ENCODE measurements at places on chromosomes 1 and 21. TPM values are rescaled to one million over a fixed set of nuclear protein-coding genes. Genes with fewer than 3 reads are reported as not detected.

DNA sequence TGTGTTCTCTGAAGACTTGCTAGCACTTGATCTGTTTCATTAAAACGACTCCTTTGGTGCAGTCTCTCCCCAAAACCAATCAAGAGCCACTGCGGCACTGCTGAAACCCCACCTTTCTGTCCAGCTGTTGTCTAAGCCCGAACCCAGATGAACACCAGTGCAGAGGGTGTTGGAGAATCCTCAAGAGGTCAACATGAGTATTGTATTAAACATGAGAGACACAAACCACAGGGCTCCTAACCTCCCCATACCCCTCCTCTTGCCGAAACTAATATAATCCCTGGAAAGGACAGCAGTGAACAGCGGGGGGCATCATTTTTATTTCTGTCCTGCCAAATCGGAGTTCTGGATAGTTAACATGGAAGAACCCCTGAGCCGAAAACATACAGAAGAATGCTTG is 333.9 kb downstream of the CAMTA1 start:
- no peak for DNase-seq

DNA sequence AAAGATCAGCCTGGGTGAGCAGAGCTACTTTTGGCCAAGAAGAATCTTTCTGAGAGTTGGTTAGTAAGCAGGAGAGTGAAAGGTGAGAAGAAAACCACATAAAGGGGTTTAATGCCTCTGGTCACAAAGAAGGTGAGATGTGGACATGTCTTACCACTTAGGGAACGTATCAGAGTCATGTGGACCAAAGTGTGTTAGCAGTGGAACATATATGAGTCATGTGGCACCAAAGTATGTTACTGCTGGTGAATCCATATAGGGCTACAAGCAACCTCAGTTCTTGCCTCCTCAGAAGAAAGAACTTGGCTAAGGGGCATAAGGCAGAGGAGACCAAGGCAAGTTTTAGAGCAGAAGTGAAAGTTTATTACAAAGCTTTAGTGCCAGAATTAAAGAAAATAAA is 411.6 kb upstream of the NEGR1 start:
- no peak for DNase-seq

GRCh38 chr1:205709059-205709398 is 28.7 kb upstream of the SLC45A3 start:
- no peak for DNase-seq

Gene NBPF20
- total RNA-seq = 0.99 TPM

Gene SDC3
- 0.55 TPM for total RNA-seq

DNA sequence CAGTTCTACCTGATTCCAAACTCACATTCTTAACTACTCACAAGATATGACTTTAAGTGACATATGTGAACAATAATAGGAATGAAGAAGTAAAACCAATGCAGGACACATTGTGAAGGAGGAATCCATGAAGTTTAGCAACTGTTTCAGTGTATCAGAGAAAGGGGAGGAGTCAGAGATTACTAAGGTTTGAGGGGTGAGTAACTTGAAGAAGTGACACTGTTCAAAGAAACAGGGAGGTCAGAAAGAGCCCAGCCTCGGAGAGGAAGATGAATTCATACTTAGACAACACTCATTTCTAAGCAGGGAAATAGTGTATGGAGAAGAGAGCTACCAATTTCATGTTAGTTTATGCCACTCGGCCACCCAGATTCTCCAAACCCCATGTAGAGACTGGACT is 28.2 kb upstream of the RPF1 start:
- no peak for DNase-seq

DNA sequence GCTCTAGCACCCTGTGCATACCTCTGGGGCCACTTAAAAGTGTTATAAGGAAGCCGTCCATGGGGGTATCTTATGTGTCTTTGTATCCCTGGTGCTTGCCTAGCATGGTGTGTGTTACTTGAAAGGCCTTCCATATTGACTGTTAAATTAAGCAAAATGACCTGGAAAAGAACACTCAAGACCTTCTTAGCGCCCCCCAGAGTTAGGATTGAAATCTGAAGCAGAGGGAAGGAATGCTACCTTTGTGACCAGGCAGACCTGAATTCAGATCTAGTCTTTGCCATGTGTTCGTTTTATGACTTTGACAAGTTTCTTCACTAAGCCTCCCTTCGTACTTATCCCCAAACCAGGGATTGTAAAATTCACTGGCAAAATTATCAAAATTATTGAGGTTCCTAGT is 59.9 kb downstream of the SLC22A15 start:
- DNase-seq = no peak

DNA sequence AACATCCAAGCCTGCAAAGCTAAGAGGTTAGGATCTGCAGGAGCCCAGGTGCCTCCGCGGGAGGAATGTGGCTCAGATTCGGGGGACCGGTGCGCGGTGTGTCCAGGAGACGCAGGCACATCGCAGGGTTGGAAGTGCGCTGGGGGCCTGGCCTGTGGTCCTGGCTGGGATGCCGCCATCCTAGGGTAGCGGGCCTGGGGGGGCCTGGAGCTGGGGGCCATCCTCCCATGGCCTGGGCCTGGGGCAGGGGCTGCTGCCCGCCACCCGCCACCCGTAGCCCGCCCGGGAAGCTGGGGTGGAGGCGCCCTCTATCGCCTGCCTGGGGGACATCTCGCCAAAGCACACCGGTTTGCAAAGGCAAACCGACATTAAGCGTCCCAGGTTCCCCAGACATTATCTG is 170.6 kb upstream of the ARHGEF16 start:
- peak; percentile 36 for DNase-seq

Gene C1orf116
- not detected for total RNA-seq

DNA sequence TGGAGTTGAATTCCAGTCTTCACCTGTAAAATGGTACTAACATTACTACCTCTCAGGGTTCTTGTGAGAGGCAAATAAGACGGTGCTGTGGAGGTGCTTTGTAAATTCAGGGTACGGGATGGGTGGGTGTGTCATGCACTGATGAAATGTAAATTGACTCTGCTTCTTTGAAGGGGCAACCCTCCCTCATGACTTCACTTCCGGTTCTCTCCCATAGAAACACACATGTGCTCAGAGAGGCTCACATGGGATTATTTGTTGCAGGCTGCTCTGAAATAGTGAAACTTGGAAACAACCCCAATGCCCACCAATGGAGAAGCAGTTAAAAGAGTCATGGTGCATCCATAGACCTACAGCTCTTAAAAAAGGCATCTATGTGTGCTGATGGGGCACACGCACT is 44.9 kb upstream of the SCMH1 start:
- no peak for DNase-seq

Gene ADAM30
- not detected for total RNA-seq

DNA sequence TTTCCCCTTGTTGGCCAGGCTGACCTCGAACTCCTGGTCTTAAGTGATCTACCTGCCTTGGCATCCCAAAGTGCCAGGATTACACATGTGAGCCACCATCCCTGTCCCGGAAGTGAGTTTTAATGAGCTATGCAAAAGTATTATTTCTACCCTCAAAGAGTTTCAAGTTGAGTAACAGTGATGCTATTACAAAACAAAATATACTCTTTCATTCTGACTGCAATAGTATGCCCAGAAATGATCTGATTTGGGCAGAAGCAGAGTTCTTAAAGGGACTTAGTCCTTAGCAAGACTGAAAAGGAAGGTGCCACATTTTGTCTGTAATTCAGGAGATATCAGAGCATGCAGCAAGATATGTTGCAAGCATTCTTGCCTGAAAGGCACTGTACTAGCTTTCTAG is 375.4 kb downstream of the NUF2 start:
- DNase-seq = no peak

Gene KIRREL1
- total RNA-seq = not detected

GRCh38 chr1:110672753-110673108 is 2.0 kb downstream of the KCNA3 start:
- DNase-seq = no peak

Gene SPRR4
- total RNA-seq = not detected

DNA sequence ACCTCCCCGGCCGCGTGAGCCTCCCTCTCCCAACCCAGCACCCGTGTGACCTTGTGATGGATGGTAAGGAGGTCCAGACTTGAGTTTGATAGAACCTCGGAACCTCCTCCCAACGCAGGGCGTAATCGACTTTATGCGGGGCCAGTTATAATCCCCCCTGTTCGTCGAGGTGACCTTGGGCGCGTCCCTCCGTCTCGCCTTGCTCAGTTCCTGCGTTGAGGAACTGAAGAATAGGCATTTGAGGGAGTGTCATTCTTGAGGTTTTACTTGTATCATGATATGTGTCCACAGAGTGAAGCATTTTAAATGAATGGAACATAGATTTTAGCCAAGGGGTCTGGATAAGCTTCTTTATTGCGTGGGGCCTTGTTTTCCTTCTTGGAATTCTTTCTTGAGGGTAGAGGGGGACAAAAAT is 433 bp downstream of the TIMM17A start:
- DNase-seq = no peak

Gene TDRD5
- total RNA-seq = not detected

- no peak for DNase-seq
Measured at GRCh38 chr1:38210895-38211177, 164.2 kb upstream of the POU3F1 start.

- no peak for DNase-seq
Measured at GRCh38 chr1:89706700-89707012, 73.7 kb downstream of the LRRC8C start.

Gene CR2
- 3.5 TPM for total RNA-seq

Gene CFAP141
- not detected for total RNA-seq

- no peak for DNase-seq
Measured at GRCh38 chr21:43308815-43309283, 118.1 kb downstream of the SIK1 start.

- DNase-seq = no peak
Measured at GRCh38 chr1:52444463-52444862, 40.1 kb downstream of the PRPF38A start.

DNA sequence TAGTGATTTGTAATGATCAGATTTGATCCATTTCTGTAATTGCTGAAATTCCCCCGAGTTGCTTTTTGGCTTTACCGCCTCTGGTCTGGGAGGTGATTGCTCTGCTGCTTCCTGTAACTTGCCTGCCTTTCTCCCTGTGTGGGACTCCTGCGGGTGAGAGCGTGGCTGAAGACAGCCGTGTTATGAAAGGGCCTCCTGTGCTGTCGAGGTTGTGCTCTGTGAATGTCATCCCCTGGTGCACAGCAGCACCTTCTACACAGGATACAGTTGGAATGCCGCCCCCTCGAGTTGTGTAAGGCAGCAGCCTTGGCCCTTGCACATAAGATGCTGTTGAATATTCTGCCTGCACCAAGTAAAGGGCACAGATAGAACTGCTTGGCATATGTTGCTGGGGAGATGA is 5.9 kb downstream of the SOD1 start:
- DNase-seq = no peak

GRCh38 chr1:3483801-3484444 is 29.5 kb downstream of the ARHGEF16 start:
- peak; percentile 65 for DNase-seq

Gene ZNF691
- 12.2 TPM for total RNA-seq

DNA sequence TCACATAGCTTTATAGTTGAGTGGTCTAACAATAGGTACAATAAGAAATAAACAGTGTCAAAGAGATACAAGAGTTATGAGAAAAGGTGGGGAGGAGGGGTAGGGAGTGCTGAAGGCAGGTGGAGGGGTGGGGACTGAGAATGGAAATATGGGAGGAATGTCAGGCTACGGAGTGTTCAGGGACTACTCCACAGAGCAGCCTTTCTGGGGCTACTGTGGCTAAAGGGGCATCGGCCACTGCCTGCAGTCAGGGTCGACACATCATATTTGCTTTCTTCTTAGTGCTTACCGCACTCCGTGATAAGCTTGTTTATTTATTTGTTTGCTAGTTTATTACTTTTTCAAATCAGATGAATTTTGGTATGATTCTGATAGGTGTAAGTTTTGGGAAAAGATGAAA is 34.4 kb upstream of the CRNN start:
- DNase-seq = no peak

GRCh38 chr1:231970684-231971083 is 344.1 kb downstream of the DISC1 start:
- no peak for DNase-seq

- no peak for DNase-seq
Measured at GRCh38 chr1:14189381-14189780, 409.1 kb upstream of the KAZN start.

- no peak for DNase-seq
Measured at GRCh38 chr1:244989813-244990212, 125.5 kb upstream of the HNRNPU start.

Gene DENND1B
- total RNA-seq = 25.5 TPM

Gene GUCA2A
- not detected for total RNA-seq

DNA sequence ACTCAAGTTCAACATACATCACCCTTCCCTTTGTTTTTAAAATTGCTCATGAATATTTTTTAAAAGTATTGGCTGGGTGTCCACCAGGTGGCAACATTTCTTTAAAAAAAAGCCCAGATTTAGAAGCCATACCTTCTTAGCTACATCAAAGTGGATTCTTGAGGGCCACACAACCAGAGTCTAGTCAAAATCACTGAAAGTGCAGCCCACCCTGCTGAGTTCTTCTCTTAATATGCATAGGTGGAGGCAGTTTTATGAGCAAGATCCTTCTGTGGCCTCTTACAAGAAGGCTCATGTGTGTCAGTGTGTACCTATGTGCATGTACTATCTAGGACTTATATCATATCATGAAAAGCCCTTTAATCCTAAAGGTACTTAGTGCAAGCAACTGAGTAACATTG is 16.9 kb upstream of the GNG12 start:
- DNase-seq = no peak

DNA sequence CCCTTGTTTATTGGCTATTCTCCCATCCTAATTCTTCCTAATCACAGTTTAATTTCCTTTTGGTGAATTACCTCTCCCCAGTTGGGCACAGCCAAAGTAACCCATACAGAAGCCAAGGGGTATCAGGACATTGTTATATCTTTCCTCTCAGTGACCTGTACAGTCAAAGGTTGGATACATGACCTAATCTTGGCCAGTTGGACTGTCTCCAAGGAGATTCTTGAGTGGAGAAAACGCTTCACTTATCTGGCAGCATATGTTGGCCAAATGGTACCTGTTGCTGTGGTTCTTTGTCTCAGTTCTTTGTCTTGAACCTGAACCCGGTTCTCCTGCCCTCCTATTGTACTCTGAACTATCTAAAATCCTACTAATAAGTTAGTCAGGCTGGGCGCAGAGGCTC is 15.3 kb upstream of the TBCE start:
- DNase-seq = no peak

Gene LCE2B
- not detected for total RNA-seq

Measured in activated naive CD8-positive, alpha-beta T cell treated with anti-CD3 and anti-CD28 coated beads, Interleukin-2, amount 10 ng/mL, durations not matched to agents 7 days and 5 days (primary cell).